ENCODE measurements at places on chromosomes 3 and 15.

- no peak for DNase-seq
Observed at GRCh38 chr15:32855942-32856341, 138.1 kb downstream of the GREM1 start.

- DNase-seq = peak; percentile 20
Observed at GRCh38 chr15:78195735-78196201, 38.6 kb downstream of the ACSBG1 start.

- no peak for DNase-seq
Observed at GRCh38 chr3:16442730-16443129, 70.8 kb downstream of the RFTN1 start.

- DNase-seq = no peak
Observed at GRCh38 chr3:179113903-179114302, 34.3 kb upstream of the PIK3CA start.

GRCh38 chr15:75570126-75570845 is 8.8 kb downstream of the PTPN9 start:
- DNase-seq = no peak

- DNase-seq = no peak
Observed at GRCh38 chr3:123313889-123314288, 112.1 kb downstream of the SEC22A start.

GRCh38 chr15:101054991-101055390 is 135.8 kb downstream of the LRRK1 start:
- no peak for DNase-seq

- no peak for DNase-seq
Observed at GRCh38 chr3:135147657-135148056, 352.6 kb downstream of the EPHB1 start.

- peak; percentile 89 for DNase-seq
Observed at GRCh38 chr15:92839696-92840095, 60.4 kb upstream of the CHD2 start.

- no peak for DNase-seq
Observed at GRCh38 chr3:78026318-78026828, 986.5 kb downstream of the ROBO2 start.

GRCh38 chr3:72418244-72418643 is 430.0 kb downstream of the SHQ1 start:
- no peak for DNase-seq

- no peak for DNase-seq
Observed at GRCh38 chr3:63955036-63955650, 43.0 kb upstream of the SCAANT1 start.

DNA sequence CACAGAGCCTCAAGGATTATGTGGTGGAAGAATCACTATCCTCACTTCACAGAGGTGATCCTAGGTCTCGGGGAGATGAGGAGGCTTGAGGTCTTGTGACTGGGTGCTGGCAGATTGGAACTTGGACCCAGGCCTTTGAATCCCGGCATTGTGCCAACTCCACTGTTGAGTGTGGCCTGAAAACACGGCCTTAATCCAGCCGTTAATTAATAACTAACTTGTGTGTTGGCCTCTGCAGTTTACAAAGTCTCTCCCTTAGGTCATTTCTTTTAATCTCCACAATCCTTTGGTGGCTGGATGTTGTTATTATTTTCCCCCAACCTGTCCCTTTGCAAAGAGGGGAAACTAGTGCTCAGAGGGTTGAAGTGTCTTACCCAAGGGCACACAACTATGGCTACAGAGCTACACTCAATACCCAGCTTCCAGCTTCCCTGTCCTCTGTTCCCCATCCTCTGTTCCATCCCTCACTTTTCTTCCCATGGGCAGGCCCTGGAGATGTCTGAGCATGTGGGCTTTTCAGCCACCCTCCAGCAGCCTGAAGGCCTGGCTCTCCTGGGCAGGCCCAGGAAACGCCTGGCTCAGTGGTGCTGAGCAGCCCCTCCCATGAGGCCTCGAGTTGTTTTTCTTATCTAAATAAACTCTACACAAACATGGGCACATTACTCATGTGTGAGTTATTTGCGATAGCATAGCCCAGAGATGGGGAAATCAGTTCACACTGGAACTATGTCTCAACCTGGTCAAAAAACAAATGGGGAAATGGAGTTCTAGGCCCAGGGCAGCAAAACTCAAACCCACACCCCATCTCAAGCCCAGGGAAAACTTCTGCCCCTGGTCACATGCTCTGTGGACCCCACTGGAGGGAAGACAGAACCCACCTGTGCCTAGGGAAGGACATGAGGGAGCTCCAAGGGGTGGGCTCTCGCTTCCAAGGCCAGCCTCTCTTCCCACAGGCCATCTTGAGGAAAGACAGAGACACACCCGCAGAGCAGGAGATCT is 16.8 kb upstream of the SMAD3 start:
- no peak for DNase-seq

DNA sequence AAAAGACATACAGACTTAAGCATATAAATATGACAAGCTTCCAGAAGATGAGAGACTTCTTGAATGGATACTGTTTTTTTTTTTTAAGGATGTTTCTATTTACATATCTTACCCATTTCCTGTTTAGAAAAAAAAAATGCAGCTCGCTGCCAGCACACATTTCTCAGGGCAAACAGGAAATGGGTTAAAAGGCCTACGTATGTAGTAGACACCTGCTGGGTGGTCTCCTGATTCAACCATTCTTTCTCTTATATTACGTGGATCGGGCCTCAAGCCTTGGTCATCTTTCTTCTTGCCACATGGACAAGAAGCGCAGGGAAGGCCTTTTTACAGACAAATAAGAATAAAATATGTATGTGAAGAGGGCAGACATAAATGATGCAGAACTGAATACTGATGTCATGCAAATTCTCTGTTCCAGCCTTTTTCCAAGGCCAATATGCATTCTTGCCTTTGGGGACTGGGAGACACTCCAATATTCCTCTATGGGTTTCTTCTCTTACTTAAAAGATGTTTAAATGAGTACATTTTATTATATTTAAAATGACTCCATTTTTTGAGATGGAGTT is 35.0 kb upstream of the TJP1 start:
- no peak for DNase-seq

GRCh38 chr3:64691051-64691450 is 3.3 kb upstream of the ADAMTS9 start:
- no peak for DNase-seq

DNA sequence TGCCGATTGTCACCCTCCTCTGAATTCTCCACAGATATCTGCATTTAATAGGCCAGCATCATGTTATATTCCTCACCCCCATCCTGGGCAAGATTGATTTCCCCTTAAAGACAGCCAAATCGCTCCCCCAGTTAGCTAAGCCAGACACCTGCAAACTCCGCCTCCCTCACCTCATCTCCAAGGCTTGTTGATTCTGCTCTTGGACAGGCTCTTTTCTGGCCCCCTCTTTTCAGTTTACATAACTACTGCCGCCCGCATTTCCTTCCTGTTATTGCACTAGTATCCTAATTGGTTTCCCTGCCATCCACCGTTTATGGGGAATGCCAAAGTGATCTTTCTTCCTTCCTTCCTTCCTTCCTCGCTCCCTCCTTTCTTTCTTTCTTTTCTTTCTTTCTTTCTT is 214.7 kb upstream of the MRPL3 start:
- DNase-seq = no peak

DNA sequence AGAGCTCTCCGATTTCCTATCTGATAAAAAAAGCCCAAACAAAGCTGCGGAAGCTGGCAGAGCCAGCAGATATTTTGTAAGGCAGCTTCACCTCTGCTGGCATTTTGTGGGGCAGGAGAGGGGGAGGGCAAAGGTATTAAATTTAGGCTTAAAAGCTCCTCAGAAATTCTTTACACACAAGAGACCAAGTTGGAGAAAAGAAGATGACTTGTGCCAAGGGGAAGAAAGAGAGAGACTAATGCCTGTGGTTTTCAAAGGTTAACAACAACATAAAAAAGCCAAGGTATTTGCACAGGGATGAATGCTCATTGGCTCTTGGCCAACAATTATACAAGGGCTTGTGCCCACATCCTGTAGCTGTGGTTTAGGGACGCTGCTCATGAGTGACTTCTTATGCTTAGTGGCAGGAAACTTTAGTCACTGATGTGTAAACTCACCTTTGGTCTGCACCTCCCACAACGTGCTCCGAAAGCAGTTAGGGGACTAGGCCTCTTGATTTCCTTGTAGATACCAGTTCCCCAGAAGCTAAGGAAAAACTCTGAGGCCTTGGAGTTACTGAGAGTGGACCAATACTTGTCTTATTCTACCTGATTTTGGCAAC is 152.9 kb downstream of the TPRG1 start:
- DNase-seq = peak; percentile 95

- DNase-seq = no peak
Observed at GRCh38 chr3:14253707-14254382, 75.2 kb downstream of the LSM3 start.

DNA sequence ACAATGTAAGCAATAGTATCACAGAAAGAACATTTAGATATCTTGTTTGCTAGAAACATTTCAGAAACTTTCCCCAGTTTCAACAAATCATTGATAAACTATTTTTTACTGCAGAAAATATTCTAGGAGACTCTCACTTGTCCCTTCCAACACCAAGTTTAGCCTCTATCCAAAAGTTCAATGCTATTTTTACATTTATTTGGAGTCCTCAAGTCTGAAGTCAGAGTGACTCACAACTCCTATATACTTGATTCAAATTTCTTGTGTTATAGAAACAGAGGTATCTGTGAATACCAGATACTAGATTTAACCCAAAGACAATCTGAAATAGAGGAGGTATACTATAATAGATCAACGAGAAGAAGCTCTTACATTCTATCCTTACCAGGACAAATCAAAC is 49.6 kb downstream of the RFX7 start:
- no peak for DNase-seq

GRCh38 chr15:26983822-26984221 is 12.8 kb downstream of the GABRG3 start:
- no peak for DNase-seq

DNA sequence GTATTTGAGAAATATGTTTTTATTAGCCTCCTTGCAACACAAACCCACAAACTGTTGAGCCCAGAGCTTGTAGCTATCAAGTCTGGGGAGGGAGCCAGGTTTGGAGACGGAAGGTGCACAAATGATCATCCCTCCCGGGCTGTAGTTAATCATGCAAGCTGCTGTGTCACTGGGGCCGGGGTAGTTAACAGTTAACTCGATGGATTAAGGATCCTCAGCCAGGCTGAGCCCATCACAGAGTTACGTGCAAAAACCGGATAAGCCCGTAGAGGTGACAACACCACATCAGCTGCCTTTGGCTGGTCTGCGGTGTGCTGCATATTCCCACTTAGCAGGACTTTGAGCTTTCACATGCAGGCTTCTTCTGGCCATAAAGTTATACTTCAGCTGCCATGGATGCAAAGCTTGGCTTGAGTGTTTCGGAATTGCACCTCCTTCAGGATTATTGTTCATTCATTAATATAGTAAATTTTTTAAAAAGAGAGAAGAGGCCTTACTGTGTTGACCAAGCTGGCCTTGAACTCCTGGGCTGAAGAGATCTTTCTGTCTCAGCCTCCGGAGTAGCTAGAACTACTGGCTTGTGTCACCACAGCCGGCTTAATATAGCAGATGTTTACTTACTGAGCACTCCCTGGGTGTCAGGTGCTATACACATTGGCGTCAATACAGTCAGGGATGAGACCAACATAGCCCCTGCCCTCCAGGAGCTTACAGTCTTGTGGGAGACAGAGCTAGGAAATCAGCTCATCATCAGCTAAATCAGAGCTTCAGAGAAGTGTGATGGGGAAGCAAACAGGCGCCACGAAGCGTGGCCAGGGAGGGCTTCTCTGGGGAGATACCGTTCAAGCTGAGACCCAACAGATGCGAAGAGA is 226.8 kb upstream of the BHLHE40 start:
- no peak for DNase-seq

DNA sequence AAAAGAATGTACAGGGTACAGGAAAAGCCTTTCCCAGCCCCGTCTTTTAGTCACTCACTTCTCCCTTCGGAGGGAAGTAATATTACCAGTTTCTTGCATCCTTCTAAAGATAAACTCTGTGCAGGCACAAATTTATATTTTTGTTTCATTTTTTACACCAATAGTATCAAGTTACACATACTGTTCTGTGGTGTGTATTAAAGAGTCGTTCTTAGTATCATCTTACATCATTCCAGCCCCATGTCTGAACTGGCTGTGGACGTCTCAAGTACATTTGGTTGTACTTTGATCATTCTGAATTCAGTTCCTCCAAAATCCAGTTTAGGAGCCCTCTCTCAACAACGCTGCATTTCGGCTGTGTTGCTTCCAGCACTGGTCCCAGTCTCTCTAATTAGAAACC is 68.7 kb downstream of the LMLN start:
- no peak for DNase-seq

Data from NCI-H510A treated with DMSO at 0.1 percent for 48 hours (cell line).